ENCODE measurements at places on chromosomes 13 and 19.

- DNase-seq: no peak
These were observed 714.1 kb downstream of the EFNB2 start for GRCh38 chr13:105821337-105821736.

DNA sequence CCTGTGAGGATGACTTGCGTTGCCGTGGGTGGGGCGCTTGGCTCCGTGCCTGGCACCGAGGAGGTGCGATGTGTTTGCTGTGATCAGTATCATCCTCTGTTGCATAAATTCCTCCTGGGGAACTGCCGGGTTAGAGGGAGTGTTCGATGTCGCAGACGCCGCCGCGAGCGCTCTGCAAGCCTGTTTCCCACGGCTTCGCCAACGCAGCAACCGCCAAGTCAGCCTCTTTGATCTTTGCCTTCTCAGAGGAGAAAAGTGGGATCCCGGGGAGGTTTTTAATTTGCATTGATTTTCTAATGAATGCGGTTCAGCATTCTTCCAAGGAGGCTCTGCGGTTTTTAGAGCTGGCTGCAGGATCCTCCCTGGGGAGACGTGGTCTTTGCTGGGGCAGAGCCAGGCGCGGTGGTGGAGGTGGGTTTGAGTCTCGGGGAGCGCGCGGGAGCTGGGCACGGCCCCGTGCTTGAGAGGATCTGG lies 7.6 kb downstream of the GPR32 start:
- DNase-seq: no peak

GRCh38 chr13:113052971-113053370 lies 52.6 kb upstream of the F7 start:
- no peak for DNase-seq

- DNase-seq: no peak
These were observed 11.8 kb downstream of the ARHGEF18 start for GRCh38 chr19:7360393-7360984.

- no peak for DNase-seq
These were observed 54.5 kb upstream of the IRS2 start for GRCh38 chr13:109840893-109841287.

- no peak for DNase-seq
These were observed 467.7 kb upstream of the NBEA start for GRCh38 chr13:34474187-34474868.

DNA sequence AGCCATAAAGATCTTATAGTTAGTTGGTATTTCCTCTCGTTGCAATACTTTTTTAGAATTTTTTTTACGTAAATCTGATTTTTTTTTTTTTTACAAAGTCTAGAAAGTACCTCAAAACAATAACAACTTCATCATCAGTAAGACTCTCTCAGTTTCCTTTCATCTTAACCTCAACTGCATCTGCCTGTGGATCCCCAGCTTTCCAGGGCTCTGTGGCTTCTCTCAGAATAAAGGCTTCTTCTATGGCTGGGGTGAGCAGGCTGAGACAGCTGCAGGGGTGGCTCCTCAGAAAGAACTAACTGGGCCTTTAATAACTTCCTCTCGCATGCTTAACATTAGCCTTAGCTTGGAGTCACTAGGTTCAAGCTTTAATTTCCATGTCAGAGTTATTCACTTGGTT lies 4.2 kb downstream of the ZNF506 start:
- DNase-seq: no peak

DNA sequence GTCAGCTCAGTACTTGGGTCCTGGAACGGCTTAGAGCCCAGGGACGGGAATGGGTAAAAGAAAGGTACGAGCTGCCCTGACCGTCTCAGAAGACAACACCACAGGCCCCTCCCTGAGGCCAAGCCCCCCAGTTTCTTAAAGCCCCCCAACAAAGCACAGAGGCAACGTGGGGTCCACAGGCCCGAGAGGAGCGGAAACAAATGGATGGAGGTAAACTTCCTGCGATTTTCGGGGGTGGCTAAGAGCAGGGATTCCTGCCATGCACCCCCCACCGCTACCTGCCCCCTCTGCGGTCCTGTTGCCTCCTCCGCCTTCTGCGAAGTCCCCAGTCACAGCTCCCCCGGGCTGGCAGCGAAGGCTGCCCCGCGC lies 48.2 kb downstream of the PTPRS start:
- no peak for DNase-seq

GRCh38 chr19:54902061-54902460 lies 3.9 kb upstream of the NCR1 start:
- DNase-seq: no peak

DNA sequence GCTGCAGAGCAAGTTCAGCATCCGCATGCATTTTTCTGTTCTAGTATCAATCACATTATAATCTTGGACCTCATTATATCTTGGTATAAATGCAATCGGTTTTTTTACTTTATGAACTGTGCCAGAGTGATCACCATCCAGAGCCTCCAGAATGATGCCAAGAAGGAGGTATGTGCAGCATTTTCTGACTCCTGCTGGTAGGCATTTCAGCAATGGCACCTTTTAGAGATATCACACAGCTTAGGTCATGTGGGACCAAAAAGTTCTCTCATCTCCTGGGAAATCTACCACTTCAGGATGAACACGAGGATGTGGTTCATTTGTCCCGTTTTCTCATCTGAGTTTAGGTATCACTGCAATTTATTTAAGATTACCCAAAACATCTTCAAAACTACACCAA lies 220.4 kb downstream of the VWA8 start:
- DNase-seq: no peak

- DNase-seq: peak; percentile 67
These were observed 6.1 kb downstream of the SACS start for GRCh38 chr13:23427342-23427843.

DNA sequence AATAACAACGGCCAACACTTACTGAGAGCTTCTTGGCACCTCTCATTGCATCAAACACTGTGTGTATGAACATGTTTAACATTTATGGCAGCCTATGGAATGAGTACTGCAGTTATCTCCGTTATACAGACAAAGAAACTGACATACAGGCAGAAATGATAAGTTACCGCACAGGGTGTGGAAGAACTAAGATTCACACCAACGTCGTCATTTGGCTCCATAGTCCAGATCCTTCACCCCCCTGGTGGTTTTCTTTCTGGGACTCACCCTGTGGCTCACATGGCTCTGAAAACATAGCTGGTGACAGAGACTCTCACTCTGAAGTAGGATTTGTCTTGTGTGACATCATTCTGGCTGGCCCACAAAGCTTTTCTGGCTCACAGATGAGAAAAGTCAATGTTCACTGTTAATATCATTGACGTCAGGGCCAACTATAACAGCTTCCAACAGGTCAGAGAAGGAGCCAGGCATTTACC lies 230.1 kb downstream of the DLEU7 start:
- no peak for DNase-seq

DNA sequence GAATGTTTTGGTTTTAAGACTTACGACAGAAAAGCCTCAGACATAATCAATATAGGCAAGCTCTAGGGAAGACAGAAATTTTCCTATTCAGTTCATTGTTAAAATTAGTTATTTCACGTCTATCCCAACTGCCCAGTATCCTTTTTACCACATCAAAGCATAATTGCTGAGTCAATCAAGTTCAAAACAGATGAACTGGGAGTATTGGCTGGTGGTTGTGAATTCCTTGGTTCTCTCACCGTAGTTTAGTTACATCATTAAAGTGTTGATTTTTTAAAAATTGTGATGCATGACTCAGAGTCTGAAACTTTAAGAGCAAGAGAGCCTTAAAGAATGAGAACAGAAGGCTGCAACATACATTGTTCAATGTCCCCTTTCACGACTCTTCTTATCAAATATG lies 143.3 kb upstream of the FREM2 start:
- DNase-seq: no peak

DNA sequence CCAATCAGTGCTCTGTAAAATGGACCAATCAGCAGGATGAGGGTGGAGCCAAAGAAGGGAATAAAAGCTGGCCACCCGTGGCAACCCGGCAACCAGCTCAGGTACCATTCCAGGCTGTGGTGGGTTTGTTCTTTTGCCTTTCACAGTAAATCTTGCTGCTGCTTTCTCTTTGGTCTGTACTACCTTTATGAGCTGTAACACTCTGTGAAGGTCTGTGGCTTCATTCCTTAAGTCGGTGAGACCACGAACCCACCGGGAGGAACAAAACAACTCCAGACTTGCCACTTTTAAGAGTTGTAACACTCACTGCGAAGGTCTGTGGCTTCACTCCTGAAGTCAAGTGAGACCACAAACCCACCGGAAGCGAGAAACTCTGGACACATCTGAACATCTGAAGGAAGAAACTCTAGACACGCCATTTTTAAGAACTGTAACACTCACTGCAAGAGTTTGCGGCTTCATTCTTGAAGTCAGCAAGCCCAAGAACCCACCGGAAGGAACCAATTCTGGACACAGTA lies 16.5 kb upstream of the SPACA6 start:
- no peak for DNase-seq
